ENCODE measurements at places on chromosomes 13 and 19. TPM values are rescaled to one million over a fixed set of nuclear protein-coding genes. Genes with fewer than 3 reads are reported as not detected.

Gene BCAM
- total RNA-seq, result 6.2 TPM

Gene ZMYM5
- 6.8 TPM for total RNA-seq

Gene ZNF345
- 0.08 TPM for total RNA-seq

Gene MAP4K1
- total RNA-seq, result 3.0 TPM

DNA sequence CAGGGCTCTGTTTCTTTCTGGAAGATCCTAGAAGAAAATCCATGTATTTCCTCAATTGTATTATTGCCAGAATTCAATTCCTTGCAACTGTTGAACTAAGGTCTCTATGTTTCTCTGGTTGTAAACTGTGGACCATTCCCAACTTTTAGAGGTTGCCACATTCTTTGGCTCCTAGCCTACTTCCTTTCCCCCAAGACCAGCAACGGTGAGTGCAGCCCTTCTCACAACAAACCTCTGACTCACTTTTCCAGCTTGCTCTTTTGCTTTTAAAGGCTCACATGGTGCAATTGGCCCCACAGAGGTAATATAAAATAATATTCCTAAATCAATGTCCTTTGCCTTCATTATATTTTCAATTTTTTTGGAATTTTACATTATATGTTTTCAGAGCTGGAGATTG, 371.3 kb downstream of the SLITRK5 start:
- no peak for DNase-seq

DNA sequence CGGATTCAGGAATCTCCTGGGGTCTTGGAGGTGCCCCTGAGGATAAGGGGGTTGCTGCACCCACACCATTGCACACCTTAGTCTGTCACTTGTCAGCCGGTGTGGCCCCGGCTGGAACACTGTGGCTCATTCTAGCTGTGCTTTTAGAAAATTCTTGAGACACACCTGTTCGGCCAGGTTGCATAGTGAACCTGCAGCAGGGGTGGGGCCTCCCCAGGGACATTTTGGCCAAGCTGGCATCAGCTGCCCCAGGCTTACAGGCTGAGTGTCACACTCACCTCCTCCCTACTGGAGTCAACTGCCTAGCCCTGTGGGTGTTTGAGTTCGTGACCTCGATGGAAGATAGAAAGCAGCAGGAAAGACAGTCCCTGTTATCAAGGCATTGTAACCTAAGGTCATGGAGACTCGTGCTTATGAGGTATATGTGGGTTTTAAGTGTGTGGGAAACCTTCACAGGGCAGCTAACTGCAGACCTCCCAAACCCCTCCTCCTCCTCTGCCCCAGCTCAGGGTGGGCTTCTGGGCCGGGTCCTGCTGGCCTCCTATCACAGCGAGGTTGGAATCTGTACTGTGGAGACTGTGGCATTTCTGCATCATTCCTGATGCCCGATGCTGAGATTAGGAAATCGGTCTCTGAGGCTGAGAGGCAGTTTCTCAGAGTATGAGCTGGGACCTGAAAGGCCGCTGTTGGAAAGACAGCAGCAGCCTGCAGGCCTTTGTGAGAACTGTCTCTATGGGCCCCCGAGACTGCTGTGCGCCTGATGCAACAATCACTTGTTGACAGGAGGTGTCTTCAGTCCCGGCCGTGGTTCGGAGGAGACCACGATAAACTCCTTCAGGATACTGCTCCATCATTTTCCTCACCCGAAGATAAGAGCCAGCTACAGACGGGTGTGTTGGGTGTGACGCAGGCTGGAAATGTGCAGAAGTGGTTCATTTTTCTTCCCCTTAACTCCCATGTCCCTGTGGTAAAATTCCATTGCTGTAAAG, 72.2 kb downstream of the ATP11A start:
- DNase-seq, result no peak

GRCh38 chr13:45826731-45827130, 24.8 kb downstream of the SIAH3 start:
- no peak for DNase-seq

DNA sequence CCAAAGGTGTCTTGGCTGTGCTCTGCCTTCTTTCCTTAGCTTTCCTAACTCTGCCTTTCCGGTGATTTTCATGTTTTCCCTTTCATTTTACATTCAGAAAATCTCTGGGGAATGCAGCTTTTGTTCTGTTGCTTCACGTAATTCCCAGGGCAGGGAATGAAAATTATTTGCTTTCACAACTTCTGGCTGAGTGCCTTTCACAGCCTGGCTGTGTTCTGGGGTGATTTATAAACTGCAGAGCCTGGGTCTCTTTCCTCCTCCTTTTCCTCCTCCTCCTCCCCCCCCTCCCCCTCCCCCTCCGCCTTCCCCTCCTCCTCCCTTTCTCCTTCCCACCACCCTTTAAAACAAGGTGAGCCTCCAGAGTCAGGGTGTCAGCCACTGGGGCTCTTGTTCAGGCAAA, 84.3 kb downstream of the RNASEH2B start:
- no peak for DNase-seq

DNA sequence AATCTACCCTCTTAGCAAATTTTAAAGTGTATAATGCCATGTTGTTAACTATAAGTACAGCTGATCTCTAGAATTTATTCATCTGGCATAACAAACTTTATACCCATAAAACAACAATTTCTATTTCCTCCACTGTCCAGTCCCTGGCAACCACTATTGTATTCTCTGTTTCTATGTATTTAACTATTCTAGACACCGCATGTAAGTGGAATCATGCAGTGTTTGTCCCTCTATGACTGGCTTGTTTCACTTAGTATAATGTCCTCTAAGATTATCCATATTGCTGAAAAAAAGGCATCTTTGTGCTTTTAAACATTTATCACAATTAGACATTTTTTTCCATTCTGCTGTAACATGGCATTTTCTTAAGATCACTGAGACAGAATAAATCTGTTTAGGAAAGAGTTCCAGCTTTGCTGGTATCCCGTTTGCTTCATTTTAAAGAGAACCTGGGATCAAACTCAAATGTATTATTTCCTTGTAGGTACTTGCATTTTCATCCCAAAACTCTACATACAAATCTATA, 1191.0 kb downstream of the SLITRK5 start:
- no peak for DNase-seq

DNA sequence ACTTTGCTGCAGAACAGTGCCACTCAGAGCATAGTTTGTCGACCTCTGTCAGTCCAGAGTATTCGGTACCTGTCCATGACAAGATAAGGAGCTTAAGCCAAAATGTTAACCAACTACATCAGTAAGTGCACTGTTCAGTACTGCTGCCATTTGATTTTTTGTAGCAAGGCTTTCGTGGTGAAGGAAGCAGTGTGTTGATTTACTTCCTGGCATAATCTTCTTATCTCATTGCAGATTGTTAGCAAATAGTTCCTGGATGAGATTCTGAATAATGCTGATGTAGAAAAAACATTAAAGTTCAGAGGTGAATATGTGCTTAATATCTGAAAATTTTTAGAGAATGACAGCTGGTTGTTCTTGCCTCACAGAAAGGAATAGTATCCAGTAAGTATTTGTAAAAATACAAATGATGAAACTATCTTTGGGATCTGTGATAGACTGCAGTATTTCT, 85.7 kb downstream of the LRRC63 start:
- DNase-seq, result no peak

DNA sequence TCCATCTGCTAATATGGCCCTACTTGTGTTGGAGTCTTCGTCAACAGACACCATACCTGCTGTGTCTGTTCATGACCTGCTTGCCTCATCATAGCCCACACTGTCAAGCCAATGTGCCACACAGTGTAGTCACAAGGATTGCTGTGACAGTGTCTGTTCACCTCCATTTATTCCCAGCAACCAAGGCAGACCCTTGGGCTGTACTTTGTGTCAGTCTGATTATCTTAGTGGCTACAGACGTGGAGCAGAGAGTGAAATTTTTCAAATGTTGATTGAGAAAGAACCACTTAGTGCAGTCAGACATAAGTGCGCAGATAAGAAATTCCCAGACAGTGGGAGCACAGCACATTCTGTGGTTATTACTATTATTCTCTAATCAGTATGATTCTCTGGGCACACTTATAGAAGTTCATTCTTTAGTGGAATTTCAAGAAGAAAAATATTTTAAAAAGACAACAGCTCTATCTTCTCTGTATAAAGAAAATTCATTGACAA, 184.6 kb downstream of the GPC6 start:
- no peak for DNase-seq

- no peak for DNase-seq
These were observed 45.2 kb downstream of the ZNF331 start for GRCh38 chr19:53583181-53583580.

GRCh38 chr13:40344270-40345148, 321.9 kb downstream of the FOXO1 start:
- no peak for DNase-seq

Data from H4 (cell line).